ENCODE measurements at places on chromosomes 1 and 21.
A peak's percentile ranks its signal among the peaks of the same experiment; 100 is the strongest.

GRCh38 chr1:31707711-31708110 lies 3.9 kb upstream of the COL16A1 start:
- H3K4me3 ChIP-seq, result no peak overlapping the region
- peaks cover 24% of the 10 kb centered on the region for H3K27me3 ChIP-seq

DNA sequence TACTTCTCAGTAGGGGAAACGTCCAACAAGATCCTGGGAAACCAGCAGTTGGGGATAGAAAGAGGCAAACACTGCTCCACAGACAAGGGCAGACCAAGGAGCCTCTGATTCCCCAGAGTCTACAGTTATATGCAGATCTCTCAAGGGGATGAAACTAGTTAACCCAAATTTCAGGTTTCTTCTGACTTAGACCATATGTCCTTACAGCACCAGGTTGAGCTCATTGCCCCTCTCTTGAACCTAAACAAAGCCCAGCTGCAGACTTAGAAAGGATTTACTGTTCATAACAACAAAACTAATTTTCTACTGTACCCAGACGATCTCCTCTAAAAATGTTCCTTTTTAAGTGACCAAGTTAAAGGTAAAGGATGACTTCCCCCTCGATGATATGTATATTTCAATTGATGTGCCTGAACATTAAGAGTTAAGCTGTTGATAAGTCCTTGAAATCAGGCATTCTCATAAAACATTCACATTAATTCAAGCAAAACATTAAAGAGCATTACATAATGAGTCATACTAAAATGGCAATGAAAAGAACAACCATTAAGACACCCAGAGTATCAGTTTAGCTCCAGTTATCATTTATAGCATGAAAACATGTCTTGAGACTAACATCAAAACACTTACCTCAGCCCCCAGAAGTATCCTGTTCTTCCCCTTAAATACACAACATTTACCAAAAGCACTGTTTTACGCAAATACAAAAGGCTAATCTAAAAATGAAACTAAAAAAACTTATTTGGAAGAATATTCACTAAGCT lies 24.1 kb downstream of the SMYD3 start:
- no peaks in the 10 kb centered on the region for H3K4me1 ChIP-seq
- H3K27me3 ChIP-seq, result no peaks in the 10 kb centered on the region
- DNase-seq, result no peak
- no peak overlapping the region for H3K27ac ChIP-seq

GRCh38 chr1:178243119-178243518 lies 149.2 kb downstream of the RASAL2 start:
- H3K36me3 ChIP-seq, result no peaks in the 10 kb centered on the region
- H3K27ac ChIP-seq, result no peak overlapping the region
- no peaks in the 10 kb centered on the region for H3K27me3 ChIP-seq
- no peaks in the 10 kb centered on the region for H3K4me1 ChIP-seq
- no peak for DNase-seq
- no peak overlapping the region for H3K4me3 ChIP-seq

DNA sequence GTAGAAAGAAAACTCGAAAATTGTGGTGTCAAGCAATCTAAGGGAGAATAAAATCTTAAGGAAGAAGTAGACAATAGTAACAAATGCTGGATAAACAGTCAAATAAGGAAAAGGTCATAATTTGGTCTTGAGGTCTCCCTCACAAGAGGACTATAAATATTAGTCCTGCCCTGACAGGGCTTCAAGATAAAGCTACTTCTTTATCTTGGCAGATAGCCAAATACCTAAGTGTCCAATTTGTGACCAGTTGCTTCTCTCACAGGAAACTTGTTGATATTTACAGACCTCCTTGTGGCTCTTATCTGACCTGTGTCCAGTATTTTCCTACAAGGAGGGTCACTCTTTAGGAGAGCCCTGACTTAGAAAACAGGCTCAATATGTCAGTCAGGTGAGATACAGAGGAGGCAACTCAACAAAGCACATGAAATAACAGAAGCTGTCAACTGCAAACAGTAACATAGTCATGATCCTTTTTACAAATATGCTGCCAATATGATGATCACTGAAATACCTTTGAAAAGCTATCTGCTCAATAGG lies 88.8 kb downstream of the TNNI3K start:
- H3K27ac ChIP-seq, result no peak overlapping the region
- H3K36me3 ChIP-seq, result no peaks in the 10 kb centered on the region
- H3K4me3 ChIP-seq, result no peak overlapping the region
- no peaks in the 10 kb centered on the region for H3K4me1 ChIP-seq
- DNase-seq, result no peak

DNA sequence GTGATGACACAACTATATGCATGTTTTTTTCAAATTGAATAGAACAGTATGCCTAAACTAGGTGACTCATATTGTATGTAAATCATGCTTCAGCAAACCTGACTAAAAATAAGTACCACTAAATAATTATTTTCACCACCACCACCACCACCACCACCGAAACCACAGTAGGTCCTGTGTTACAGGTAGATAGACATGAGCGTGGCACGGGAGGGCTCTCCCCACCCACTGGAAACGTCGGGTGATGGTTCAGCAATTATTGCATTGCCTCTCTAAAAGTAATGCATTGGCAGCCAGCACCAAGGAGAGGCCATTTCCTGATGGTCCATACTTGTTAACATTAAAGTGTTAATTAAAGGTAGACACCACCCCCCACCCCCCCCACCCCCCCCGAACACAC lies 297.0 kb upstream of the NCAM2 start:
- H3K27me3 ChIP-seq, result no peaks in the 10 kb centered on the region
- no peaks in the 10 kb centered on the region for H3K4me1 ChIP-seq
- H3K4me3 ChIP-seq, result no peak overlapping the region
- no peaks in the 10 kb centered on the region for H3K36me3 ChIP-seq

DNA sequence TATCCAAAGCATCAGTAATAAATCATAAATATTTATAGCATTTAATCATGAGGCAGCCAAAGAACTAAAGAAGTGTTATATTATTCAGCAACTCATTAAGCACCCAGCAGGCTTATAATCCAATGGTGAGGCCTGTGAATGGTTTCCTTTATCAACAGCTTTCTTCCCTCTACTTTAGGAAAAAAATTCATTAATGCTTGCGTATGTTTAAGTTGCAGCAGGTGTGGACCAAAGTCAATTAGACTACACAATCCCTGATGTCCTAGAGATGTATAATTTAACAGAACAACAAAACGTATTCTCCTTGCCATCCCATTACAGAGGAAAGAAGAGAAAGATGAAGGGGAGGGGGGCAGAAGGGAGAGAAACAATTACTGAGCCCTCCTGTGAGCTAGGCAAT lies 87.7 kb upstream of the MAGI3 start:
- no peaks in the 10 kb centered on the region for H3K4me1 ChIP-seq
- no peak overlapping the region for H3K27ac ChIP-seq
- H3K36me3 ChIP-seq, result no peaks in the 10 kb centered on the region

GRCh38 chr1:67194209-67194863 lies 28.1 kb downstream of the IL23R start:
- no peak overlapping the region for H3K27ac ChIP-seq
- no peaks in the 10 kb centered on the region for H3K4me1 ChIP-seq
- no peak for DNase-seq
- H3K27me3 ChIP-seq, result no peaks in the 10 kb centered on the region

- no peak for DNase-seq
- H3K36me3 ChIP-seq, result no peaks in the 10 kb centered on the region
- no peaks in the 10 kb centered on the region for H3K27me3 ChIP-seq
- H3K27ac ChIP-seq, result peak overlapping the region; percentile 23
Measured at GRCh38 chr1:28437924-28438699, 67.7 kb upstream of the RCC1 start.

DNA sequence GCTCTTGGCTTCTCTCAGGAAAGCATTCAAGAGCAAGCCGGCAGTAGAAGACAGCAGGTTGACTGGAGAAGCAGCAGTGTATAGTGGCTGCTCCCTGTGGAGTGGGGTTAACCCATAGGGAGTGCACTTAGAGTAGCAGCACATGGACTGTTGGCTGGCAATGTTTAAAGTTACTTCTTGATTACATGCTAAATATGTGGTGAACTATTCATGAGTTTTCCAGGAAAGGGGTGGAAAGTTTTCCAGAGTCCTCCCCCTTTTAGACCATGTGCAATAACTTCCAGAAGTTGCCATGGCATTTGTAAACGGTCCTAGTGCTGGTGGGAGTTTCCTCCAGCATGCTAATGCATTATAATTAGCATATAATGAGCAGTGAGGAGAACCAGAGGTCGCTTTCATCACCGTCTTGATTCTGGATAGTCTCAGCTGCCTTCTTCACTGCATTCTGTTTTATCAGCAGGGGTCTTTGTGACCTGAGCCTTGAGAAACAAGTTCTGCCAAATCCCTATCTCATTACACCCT lies 131.8 kb downstream of the CCDC185 start:
- no peak for DNase-seq
- H3K36me3 ChIP-seq, result no peaks in the 10 kb centered on the region
- no peak overlapping the region for H3K4me3 ChIP-seq
- no peak overlapping the region for H3K27ac ChIP-seq
- H3K27me3 ChIP-seq, result no peaks in the 10 kb centered on the region

DNA sequence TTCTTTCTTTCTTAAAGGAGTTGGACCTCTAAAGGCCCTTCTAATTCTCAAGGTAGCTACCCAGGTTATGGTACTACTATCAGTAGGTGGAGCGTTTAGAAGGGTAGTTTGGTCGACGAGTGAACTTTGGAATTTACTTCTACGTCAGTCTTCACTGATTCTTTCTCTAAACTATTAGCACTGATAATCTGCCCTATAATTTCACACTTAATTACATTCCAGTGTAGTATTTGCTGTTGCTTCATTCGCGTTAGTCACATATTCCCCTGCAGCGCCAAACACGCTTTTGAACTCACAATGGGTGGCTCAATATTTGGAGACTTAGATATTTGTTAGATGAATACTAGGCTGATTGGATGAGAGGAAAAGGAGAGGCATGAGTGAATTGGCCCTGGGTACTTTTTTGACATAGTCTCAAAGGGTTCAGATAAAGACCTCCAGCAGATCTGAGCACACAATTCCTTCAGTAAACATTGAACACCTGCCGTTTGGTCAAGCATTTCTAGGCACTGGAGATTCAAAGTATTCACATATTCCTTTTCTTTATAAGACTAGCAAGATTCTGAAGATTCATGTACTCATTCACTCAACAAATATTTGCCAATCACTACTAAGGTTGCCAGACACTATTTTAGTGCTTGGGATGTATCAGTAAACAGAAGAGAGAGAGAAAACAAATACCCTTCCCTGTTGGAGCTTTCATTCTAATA lies 929 bp upstream of the FOXJ3 start:
- no peaks in the 10 kb centered on the region for H3K36me3 ChIP-seq
- H3K27ac ChIP-seq, result peak overlapping the region; percentile 94
- H3K4me1 ChIP-seq, result peaks cover 13% of the 10 kb centered on the region
- H3K4me3 ChIP-seq, result peak overlapping the region; percentile 92

DNA sequence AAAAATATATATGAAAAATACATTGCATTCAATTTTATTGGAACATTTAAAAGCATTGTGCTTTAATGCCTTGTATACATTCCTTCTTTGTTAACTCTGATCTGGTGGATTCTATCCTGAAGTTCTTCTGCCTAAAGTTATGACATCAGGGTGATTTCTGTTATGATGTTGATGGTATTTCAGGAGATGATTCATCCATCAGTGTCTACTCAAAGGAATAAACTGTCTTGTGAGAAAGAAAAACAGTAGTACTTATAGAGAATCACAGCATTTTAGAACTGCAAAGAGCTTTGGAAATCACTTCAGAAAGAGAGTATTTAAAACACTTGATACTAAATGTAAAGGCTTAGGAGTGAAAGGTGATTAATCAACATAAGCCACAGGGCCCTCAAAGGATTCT lies 155.7 kb downstream of the PTPRC start:
- H3K36me3 ChIP-seq, result no peaks in the 10 kb centered on the region
- no peak for DNase-seq
- no peak overlapping the region for H3K4me3 ChIP-seq
- no peaks in the 10 kb centered on the region for H3K4me1 ChIP-seq
- no peaks in the 10 kb centered on the region for H3K27me3 ChIP-seq

GRCh38 chr1:97063532-97063931 lies 341.9 kb downstream of the PTBP2 start:
- no peak overlapping the region for H3K4me3 ChIP-seq
- no peak for DNase-seq
- no peaks in the 10 kb centered on the region for H3K36me3 ChIP-seq
- H3K27me3 ChIP-seq, result no peaks in the 10 kb centered on the region

DNA sequence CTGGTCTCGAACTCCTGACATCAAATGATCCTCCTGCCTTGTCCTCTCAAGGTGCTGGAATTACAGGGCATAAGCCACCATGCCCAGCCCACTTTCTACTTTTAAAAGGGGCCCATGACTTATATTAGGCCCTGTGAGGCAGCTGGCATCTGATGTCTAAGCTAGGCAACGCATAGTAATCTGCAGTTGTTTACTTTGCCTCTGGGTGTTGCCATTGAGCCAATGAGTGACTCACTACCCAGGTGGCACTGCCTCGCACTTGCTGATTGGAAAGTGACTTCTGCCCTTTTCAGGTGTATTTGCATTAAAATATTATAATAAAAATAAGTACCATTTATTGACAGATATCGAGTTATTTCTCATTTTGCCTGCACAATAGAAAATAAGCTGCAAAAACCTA lies 84.9 kb downstream of the KIF14 start:
- H3K4me3 ChIP-seq, result no peak overlapping the region
- no peaks in the 10 kb centered on the region for H3K27me3 ChIP-seq
- no peak overlapping the region for H3K27ac ChIP-seq

- H3K36me3 ChIP-seq, result no peaks in the 10 kb centered on the region
- H3K4me3 ChIP-seq, result no peak overlapping the region
- H3K27ac ChIP-seq, result no peak overlapping the region
- H3K4me1 ChIP-seq, result no peaks in the 10 kb centered on the region
- no peak for DNase-seq
- H3K27me3 ChIP-seq, result no peaks in the 10 kb centered on the region
Measured at GRCh38 chr1:61670016-61670415, 54.9 kb downstream of the TM2D1 start.

- DNase-seq, result no peak
- H3K27me3 ChIP-seq, result no peaks in the 10 kb centered on the region
- H3K4me1 ChIP-seq, result peaks cover 15% of the 10 kb centered on the region
- no peak overlapping the region for H3K27ac ChIP-seq
Measured at GRCh38 chr1:207810606-207811295, 58.9 kb downstream of the CD46 start.

GRCh38 chr1:27755286-27755685 lies 17.7 kb upstream of the STX12 start:
- H3K4me3 ChIP-seq, result no peak overlapping the region
- no peak overlapping the region for H3K27ac ChIP-seq
- H3K27me3 ChIP-seq, result no peaks in the 10 kb centered on the region
- H3K4me1 ChIP-seq, result no peaks in the 10 kb centered on the region
- H3K36me3 ChIP-seq, result peaks cover 45% of the 10 kb centered on the region

- no peaks in the 10 kb centered on the region for H3K36me3 ChIP-seq
- H3K27ac ChIP-seq, result no peak overlapping the region
- no peaks in the 10 kb centered on the region for H3K4me1 ChIP-seq
- no peaks in the 10 kb centered on the region for H3K27me3 ChIP-seq
Measured at GRCh38 chr1:218362418-218363076, 17.4 kb downstream of the TGFB2 start.
